ENCODE measurements at places on chromosomes 16 and 17.
A peak's percentile ranks its signal among the peaks of the same experiment; 100 is the strongest.

GRCh38 chr17:65511316-65511715, 50.1 kb downstream of the AXIN2 start:
- no peak for DNase-seq

GRCh38 chr16:83215406-83216001, 588.7 kb downstream of the CDH13 start:
- DNase-seq, result peak; percentile 16

- no peak for DNase-seq
Observed at GRCh38 chr16:27355610-27356009, 41.8 kb downstream of the IL4R start.

- DNase-seq, result no peak
Observed at GRCh38 chr17:11996722-11997146, 541 bp downstream of the ZNF18 start.

GRCh38 chr16:74297145-74297665, 591 bp downstream of the PSMD7 start:
- peak; percentile 25 for DNase-seq

GRCh38 chr16:85555719-85556455, 57.2 kb upstream of the GSE1 start:
- no peak for DNase-seq

GRCh38 chr17:50767446-50767845, at the start of gene ANKRD40CL:
TSS of gene ANKRD40CL (minus strand) at chr17:50767518. CDS start at chr17:50766913, 605 bp downstream.
- no peak for DNase-seq

GRCh38 chr17:38702916-38703741, 1.9 kb upstream of the MLLT6 start:
- no peak for DNase-seq

DNA sequence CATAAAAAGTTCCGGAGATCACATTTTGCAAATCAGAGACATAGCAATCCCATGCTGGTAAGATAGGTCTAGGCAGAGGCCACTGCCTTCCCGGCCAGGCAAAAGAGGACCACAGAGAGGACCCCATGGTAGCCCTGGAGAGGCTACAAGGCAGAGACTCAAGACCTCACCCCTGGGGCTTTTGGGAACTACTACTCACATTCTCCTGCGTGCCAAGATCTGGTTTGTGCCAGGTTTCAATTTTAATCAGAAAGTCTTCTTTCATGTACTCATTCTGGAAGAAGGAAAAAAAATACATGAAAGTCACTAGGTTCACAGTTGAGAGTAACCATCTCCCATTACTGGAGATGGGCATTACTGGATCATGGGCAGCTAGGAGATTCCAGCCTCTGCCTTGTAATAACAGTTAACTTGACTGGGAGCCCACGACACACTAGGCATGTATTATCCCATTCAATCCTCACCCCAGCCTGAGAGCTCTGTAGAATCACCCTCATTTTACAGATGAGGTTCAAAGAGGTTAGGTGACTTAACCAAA, 21.2 kb downstream of the PITPNA start:
- DNase-seq, result no peak

DNA sequence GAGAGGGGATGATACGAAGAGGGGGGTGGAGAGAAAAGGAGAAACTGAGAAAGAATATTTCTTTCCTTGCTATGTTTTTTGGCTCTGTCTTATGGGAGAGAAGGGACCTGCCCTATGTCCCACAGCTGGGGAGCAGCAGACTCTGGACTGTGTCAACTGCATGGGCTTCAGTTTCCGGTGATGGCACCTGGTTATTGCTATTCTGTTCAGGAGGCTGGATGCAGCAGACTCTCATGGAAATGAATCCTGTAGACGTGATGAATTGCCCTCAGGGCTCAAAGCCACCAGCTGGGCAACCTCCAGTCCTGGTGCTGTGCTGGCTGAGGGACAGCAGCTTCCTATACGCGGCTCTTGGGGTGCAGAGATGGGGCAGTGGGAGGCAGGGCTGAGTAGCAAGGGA, 121.2 kb downstream of the HAPSTR1 start:
- no peak for DNase-seq

GRCh38 chr17:39014044-39014794, 47.0 kb upstream of the FBXO47 start:
- no peak for DNase-seq

GRCh38 chr17:55348749-55349354, 72.8 kb downstream of the MMD start:
- peak; percentile 12 for DNase-seq

- DNase-seq, result no peak
Observed at GRCh38 chr17:45312477-45313420, 4.1 kb downstream of the MAP3K14 start.

- DNase-seq, result no peak
Observed at GRCh38 chr17:38568274-38568673, 37.5 kb downstream of the SRCIN1 start.

- no peak for DNase-seq
Observed at GRCh38 chr16:87015021-87015420, 302.2 kb downstream of the C16orf95 start.

- no peak for DNase-seq
Observed at GRCh38 chr16:82395212-82395611, 225.2 kb upstream of the MPHOSPH6 start.

DNA sequence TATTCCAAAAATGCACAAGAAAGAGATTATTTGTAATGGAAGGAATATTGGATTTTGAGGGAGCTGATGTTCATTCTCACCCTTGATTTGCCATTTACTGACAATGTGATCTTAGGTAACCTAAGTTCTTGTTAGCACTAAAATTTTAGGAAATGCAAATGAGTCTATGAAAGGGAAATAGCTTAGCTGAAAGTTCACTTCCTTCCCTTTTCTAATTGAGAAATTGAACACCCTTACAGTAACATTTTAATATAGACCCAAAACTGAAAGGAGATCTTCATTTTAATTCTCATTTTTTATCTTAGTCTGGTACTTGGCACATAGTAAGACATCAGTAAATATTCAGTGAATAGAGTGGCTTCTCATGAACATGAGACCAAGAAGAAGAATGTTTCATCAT, 10.9 kb upstream of the WSB1 start:
- no peak for DNase-seq

DNA sequence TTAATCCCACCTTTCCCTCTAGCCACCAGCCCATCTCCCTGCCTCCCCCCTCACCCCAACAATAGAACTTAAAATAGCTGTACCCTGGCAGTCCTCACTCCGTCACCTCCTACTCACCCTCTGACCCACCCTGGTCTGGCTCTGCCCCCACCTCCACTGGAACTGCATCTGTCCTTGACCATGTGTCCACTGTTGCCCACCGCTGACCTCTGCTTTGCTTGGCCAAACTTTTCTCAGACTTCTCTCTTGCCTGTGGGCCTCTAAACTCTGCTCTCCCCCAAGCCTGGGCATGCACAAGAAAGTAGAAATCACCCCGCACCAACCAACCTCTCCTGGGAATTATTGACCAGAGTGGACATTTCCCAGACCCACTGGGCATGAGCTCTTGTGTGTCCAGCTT, 169.8 kb downstream of the WSCD1 start:
- no peak for DNase-seq

- no peak for DNase-seq
Observed at GRCh38 chr16:30535106-30535776, 583 bp upstream of the ZNF747 start.

- DNase-seq, result no peak
Observed at GRCh38 chr17:36857698-36858097, 79.6 kb upstream of the LHX1 start.

- DNase-seq, result peak; percentile 6
Observed at GRCh38 chr17:57408071-57408811, 151.9 kb downstream of the MSI2 start.

DNA sequence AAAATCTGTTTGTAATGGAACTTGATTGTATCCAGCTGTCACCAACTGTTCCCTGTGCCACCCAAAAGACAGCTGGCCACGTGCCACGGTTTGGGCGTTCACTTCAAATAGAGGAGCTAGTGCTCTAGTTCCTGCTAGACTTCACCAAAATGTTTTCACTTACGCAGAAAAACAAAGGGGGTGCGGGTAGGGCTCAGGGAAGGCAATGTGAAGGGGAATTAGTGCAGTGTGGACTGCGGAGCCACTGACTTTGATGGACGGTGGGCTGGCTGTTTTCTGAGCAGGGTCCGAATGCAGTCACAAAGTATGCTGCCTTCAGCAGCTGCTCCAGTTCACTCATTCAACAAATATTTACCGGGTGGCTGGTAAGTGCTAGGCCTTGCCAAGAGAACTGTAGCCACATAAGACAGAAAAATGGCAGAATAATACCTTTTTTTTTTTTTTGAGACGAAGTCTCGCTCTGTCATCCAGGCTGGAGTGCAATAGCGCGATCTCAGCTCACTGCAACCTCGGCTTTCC, 7.6 kb upstream of the CYTH1 start:
- no peak for DNase-seq

DNA sequence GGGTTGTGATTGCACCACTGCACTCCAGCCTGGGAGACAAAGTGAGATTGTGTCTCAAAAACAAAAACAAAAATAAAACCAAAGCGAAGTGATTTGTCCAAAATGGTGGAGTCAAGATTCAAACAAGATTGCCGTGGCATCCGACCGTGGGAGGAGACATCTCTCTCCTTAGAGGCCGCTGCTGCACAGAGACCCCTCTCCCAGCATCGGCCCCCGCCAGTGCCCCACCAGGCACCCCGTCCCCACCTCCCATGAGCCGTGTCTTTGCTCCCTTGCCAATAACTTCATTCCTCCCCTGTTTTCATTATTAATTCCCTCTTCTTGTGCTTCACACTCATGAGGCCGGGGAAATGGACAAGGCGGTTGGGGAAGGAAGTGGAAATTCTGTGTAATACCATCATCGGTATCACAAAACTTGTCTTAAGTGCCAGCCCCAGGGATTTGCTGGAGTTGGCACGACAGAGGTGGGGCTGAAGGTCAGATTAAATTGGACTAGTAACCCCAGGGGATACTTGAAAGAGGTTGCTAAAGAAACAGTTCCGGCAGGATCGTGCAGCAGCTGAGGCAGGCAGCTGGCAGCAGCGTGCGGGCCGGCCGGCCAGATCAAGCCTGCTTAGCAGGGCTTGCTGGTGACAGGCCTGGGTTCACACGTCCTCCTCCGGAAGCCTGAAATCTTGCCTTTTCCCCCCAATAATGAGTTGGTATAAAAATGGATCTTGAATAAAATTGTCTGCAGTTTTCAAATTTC, 66.8 kb downstream of the RTN4RL1 start:
- DNase-seq, result no peak

DNA sequence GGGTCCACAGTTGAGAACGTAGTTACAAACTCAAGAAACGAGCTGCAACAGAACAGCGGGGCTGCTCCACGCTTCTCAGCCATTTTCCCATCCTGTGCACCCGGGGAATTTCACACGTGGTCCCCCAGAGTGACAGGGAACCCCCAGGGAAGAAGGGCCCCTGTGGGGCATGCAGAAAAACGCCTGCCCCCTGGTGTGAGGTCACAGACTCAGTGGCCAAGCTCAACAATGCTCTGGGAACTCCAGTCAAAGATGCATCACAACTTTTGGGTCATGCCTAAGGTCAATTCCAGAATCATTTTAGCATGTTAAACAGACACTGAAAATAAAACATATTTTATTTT, 115.4 kb downstream of the ZNF778 start:
- DNase-seq, result no peak

DNA sequence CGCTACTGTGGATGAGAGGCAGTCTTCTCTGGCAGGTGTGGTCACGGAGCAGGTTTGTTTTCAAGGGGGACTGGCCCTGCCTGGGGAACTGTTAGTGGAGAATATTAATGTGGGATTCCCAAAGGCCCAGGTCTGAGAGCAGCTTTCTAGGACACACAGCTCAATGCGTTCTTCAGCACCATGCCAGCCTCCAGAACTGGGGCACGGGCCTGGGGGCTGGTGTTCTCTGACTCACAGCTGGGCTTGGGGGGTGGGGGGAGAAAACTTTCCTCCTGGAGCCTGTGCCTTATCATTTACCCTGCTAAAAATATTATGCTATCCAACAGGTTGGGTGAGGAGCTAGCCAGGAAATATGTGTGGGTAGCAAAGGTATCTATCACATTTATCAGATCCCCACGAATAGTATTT, 13.5 kb upstream of the LHX1 start:
- no peak for DNase-seq

GRCh38 chr16:89295915-89296314, 78.4 kb downstream of the ZNF778 start:
- no peak for DNase-seq

- no peak for DNase-seq
Observed at GRCh38 chr17:62219221-62219899, 154.3 kb upstream of the MED13 start.

DNA sequence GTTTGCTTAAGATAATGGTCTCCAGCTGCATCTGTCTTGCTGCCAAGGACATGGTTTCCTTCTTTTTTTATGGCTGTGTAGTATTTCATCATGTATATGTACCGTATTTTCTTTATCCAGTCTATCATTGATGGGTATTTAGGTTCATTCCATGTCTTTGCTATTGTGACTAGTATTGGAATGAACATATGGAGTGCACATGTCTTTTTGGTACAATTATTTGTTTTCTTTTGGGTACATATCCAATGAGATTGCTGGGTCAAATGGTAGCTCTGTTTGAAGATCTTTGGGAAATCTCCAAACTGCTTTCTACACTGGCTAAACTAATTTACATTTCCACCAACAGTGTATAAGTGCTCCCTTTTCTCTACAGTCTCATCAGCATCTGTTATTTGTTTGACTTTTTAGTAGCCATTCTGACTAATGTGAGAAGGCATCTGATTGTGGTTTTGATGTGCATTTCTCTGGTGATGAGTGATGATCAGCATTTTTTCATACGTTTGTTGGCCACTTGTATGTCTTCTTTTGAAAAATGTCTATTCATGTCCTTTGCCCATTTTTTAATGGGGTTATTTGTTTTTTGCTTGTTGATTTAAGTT, 66.2 kb downstream of the TNFRSF13B start:
- DNase-seq, result no peak

- DNase-seq, result peak; percentile 11
Observed at GRCh38 chr17:46822388-46822921, 4.0 kb upstream of the WNT3 start.

DNA sequence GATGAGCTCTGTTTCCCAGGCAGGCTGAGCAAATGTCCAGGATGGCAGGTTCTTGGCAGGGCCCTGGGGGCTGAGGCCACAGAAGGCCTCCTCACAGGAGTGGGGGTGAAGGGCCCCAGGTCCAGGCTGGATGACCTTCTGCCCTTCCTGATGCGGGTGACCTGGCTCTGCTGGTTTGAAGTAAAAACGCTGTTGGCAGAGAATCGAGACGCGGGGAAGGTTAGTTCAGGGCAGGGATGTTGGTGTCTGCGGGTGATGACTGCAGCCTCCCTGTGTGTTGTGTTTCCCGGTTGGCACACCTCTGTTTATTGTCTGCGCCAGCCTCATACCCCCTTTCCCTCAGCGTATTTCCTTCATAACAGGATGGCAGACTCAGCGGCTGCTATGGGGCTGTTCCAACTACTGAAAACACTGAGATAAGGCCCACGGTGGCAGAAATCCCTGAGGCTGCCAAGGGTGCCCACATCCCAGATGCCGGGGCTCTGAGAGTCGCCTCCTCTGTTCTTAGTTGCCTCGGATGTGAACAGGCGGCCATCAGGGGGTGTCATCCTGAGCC, 104.6 kb downstream of the METRNL start:
- no peak for DNase-seq

All from activated T-helper 1 cell treated with anti-CD3 and anti-CD28 coated beads, Interleukin-12 subunit alpha, Interleukin-12 subunit beta, Interleukin-2, Interleukin-4 antibody, amounts not matched to agents 30 ng/mL and 10 ng/mL and 1 ng/mL, durations not matched to agents 14 hours and 24 hours and 36 hours (primary cell).